ENCODE measurements at places on chromosomes 16 and 17.

DNA sequence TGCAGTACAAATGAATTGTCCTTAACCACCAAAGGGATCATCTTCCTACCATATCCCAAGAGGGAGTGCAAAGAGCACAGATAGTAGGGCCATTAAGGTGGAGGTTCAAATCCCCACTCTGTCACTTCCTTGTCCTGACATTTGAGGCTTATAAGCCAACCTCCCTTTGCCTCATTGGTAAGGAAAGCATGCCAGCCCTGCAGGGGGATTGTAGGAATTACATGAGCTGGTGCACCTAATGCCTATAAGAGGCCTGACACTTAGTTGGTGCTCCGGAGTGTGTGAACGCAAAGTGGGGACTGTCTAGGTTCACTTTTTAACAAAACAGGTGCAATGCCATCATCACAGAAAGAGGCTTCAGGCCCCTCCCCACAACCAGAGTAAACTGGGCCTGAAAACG lies 374.4 kb downstream of the SNX29 start:
- no peak for DNase-seq

GRCh38 chr17:30970831-30971567 lies at the start of gene RNF135:
RNF135 (plus strand) TSS chr17:30971039; CDS start chr17:30971074, 35 bp downstream.
- peak; percentile 86 for DNase-seq

DNA sequence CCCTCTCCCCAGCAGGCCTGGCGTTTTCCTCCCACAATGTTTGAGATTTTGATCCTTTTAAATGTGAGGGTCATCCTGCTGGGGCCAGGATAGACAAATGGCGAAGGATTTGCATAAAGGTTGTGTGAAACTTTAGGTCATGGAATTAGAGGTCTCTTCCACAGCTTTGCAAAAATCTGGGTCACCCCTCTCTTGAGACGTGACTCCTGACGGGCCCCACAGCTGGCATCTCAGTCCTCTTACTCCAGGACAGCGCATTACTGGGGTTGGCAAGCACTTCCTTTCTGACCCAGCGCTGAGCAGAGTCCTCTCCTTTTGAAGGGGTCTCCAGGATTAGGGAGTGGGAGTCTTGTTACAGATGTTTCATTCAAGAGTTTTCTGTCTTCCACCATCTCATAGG lies 7.4 kb downstream of the ZNF629 start:
- no peak for DNase-seq

DNA sequence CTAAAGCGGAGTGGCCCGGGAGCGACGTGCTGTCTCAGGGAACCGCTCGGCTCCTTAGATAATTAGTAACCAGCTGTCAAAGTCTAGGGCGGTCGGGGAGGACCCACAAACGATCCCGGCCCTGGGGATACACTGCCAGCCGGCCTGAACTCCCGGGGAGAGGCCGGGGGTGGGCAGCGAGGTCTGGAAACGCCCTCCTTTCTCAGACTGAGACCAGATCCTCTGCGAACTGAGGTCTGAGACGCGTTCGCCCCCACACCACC lies 1.3 kb downstream of the HNF1B start:
- peak; percentile 70 for DNase-seq

- DNase-seq, result no peak
Measured at GRCh38 chr17:82976982-82977488, 102.4 kb upstream of the METRNL start.

DNA sequence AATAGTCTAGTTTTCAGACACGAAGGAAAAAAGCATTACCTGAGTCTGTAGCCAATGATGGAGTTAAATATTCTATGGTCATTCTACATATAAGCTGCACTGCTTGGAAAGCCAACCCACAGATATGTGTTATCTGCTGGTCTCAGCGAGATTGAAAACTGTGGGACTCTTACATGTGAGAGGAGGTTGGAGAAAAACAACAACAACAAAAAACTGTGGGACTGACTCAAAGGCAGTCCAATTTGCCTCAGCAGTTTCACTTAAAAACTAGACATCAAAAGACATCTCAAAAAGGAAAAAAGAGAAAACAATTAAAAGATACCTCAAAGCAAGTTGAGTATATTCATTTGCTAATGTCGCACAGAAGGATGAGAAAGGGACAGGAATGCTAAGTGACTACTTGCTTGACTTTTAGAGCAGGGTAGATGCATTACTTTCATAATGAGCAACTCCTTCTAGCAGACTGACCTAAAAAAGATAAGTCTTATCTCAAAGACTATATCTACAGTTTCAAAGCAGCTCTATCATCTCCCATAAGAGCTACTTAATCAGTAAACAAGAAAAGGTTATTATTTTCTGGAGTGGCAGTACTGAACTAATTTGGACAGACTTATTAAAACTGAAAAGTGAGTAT lies 35.5 kb upstream of the ITGA2B start:
- no peak for DNase-seq

GRCh38 chr17:31686495-31686894 lies 172.5 kb downstream of the COPRS start:
- no peak for DNase-seq

DNA sequence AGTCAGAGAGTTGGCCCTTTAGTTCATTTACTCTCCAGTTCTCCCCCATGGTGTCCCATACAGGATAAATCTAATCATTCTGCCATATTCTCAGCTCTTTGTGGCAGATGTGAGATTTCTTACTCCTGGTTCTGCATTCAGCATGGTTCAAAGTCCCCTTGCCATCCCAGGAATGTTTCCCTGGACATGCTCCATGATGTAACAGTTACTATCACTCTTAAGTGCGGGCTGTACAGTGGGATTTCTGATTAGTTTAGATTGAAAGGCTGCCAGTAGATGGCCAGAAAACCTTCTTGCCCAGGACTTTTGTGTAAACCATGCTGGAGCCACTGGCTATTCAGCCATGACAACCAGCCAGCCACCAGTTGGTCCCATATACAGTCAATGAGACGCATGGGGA lies 10.4 kb downstream of the KRT37 start:
- peak; percentile 62 for DNase-seq

DNA sequence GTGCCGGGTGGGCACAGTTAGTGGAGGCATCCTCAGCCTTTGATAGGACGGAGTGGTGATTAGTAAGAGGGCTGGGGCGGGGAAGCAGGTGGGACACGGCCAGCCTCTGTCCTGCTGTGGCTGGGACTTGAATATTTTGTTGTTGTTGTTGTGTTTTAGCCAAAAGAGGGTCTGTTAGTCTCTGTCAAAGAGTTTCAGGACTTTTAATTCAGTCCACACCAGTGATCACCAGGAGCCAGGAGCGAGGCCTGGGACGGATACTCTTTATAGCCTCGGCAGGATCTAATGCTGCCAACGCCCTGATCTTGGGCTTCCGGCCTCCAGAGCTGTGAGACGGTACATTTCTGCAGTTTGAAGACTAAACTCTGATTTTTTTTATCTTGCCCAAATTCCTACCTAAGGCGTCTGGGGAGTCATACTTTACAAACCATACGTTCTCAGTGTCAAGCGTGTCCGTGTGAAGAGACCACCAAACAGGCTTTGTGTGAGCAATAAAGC lies 2.9 kb upstream of the RNF213 start:
- no peak for DNase-seq

GRCh38 chr17:74441537-74441936 lies 9.6 kb downstream of the GPRC5C start:
- DNase-seq, result no peak

GRCh38 chr17:57810721-57811637 lies 38.9 kb downstream of the MRPS23 start:
- DNase-seq, result no peak

DNA sequence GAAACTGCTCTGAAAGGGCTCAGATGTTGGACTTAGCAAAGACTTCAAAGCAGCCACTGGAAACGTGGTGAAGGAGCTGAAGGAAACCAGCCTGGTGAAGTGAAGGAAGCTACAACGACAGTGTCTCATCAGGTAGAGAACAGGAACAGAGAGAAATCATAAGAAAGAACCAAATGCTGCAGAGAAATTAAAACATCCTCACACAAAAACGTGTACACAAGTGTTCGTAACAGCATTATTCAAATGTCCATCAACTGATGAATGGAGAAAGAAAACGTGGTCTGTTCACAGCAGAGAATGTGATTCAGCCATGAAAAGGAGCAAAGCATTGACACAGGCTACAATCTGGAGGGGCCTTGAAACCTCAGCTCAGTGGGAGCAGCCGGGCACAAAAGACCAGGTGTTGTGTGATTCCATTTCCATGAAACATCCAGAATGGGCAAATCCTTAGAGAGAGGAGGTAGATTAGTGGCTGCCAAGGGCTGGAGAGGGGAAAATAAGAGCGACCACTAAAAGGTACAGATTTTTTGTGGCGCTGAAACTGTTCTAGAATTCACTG lies 26.9 kb downstream of the IFT140 start:
- DNase-seq, result no peak

DNA sequence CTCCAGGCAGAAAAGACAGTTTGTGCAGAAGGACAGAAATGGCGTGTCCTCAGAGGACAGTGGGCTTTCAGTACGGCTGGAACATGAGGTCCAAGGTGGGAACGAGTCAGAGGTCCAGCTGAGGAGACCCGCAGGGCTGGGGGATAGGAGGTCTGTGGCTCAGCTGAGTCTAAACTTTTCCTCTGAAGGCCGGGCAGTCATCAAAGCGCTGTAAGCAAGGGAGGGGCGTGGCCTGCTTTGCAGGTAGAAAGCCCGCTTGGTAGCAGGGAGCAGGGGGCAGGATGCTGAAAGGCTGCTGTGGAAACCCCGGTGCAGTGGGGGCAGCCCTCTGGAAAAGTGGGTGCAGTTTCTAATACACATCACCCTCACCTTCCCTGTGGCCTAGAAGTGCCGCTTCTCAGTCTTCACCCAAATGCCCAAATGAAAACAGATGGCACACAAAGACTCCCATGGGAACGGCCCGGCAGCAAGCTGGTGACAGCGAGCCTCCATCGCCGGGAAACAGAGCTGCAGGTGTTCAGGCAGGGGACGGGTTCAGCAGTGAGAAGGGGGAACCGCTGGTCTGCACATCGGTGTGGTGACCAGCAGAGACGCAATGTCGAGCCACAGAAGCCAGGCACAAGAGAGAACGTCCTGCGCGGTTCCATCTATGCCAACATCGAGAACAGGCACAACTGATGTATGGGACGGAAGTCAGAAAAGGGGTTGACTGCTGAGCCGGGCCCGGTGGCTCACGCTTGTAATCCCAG lies 12.2 kb upstream of the OSGIN1 start:
- DNase-seq, result no peak

DNA sequence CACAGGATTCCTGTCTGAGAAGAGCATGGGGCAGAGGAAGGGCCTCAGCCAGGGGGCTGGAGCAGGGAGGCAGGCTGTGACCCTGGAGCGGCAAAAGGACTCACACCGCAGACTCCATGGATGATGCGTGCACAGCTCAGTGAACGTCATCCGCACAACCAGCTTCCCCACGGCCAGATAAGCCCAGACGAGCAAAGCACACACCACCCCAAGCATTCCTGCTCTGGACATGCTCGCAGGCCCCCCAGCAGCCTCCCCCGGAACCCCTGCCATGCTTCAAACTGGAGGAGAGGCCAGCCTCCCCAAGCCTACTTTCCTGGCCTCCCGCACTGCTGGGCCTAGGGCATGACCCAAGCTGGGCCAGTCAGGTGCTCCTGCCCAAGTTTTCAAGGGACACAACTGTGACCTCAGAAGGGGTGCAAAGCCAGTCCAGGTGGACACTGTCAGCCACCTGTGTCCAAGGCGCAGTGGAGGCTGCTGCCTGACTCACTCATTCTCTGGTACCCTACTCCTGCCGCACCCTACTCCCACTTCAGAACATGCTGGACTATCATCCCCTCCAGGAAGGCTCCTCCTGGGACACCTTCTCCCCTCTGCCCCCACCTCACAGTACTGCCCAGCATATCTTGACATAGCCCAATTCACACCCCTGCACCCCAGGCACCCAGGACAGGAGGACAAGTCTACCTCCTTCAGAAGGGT lies 4.8 kb downstream of the BCAR1 start:
- no peak for DNase-seq
